AG04449 (cell line): ENCODE measurements at places on chromosomes 4 and X.

DNA sequence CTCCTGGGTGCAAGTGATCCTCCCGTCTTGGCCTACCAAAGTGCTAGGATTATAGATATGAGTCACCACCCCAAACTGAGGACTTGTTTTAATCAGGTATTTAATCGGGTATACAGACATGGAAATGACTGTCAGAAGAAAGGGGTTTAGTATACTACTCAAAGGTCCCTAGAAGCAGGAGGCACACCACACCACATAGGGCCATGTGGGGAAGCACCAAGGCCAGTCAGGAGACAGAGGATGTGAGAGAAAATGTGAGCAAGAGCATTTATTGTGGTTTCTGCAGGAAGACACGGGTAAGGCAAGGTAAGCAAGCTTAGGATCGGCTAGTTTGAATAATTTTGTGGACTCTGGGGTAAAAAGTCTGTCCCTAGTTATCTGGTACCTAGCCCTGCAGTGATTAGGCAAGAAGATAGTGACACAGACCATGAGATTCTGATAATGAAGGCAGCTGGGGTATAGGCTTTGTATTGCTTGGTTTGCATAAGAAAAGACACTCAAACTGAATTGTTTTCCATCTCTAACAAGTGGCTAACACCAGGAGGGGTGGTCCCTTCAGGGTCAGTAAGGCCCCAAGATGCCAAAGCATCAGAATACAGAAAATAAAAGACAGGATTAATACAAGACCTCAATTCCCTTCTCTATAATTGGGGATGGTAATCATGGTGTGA is 408.8 kb upstream of the F9 start:
- DNase-seq = no peak

- no peak for DNase-seq
Observed at GRCh38 chr4:108731006-108731405, 31.8 kb downstream of the ETNPPL start.

- no peak for DNase-seq
Observed at GRCh38 chr4:112519689-112520597, 4.0 kb upstream of the NEUROG2 start.

DNA sequence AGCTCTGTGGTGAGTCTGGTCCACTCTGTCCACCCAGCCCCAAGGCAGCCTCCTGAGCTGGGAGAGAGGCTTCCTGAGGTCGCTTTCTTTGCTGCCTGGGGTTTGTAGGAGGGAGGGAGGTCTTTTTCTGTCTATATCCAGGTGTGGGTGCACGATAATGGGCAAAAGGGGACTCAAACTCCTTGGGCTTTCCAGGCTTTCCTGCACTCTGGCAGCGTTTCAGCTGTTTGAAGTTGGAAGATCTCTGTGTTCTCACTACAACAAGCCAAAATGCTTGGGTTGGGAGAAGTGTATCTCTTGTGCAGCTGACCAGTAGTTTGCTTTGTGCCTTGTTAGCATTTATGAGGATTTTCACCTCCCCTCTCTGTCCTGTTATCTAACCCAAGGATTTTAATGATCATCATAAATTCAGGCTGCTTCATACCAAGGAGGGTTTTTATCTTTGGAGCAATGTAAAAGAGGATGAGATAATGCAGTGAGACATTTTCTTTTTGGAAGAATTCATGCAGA is 126.3 kb downstream of the REPS2 start:
- DNase-seq = no peak

DNA sequence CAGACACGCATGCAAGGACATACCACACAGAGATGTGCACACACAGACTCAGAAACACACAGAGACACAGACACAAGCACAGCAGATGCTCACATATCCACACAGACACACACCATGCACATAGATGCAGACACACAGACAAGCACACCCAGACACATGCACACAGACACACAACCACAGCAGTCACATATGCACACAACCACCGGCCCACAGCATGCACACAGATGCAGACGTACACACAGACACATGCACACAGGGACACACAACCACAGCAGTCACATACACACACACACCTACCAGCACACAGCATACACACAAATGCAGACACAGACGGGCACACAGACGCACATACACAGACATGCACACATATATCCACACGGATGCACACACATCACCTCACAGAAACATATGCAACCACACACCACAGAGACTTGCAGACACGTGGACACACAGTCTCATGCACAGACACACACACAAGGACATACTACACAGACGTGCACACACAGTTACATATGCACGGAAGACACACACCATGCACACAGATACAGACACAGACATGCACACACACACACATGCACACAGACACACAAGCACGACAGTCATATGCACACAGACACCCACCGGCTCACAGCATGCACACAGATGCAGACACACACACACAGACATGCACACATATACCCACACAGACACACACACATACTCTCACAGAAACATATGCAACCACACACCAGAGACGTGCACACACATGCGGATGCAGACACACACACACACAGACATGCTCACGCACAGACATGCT is 25.2 kb upstream of the SLC25A6 start:
- no peak for DNase-seq

GRCh38 chr4:30462445-30463090 is 257.6 kb upstream of the PCDH7 start:
- DNase-seq = no peak

GRCh38 chr4:85610450-85610849 is 135.5 kb downstream of the ARHGAP24 start:
- no peak for DNase-seq

- no peak for DNase-seq
Observed at GRCh38 chr4:124060261-124060918, 652.1 kb downstream of the ANKRD50 start.

DNA sequence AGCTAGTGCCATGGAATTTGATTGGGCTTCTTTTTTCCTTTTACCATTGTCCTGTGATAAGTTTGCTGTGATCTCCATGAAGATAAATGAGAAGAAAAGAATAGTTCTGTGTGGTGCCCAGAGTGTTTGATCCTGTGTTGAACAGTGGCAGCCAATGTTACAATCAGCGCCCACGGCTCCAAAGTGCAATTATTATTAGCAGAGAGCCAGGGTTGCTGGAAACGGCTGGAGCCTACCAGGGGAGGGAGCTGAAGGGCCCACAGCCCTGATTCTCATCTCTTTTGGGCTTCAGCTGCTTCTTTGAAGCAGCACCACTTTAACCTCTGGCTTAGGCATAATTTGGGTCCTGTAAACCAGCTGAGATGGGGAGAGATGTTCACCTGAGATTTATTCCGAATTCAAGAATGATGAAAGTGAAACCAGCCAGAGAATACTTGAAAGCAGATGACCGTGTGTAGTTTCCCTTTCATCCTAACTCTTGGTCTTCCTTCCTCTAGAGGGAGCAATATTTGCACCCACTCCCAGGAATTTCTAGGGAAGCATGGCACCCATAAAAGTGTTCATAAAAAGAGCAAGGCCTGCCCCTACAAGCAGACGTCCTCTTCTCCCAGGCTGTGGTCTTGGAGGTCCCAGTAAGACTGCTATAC is 298.3 kb downstream of the EVC2 start:
- no peak for DNase-seq

- DNase-seq = no peak
Observed at GRCh38 chr4:6104541-6105130, 86.4 kb upstream of the C4orf50 start.
